Stimulated activated CD8-positive, alpha-beta memory T cell treated with anti-CD3 and anti-CD28 coated beads, Interleukin-7, amount 100 ng/mL, for 48 hours (primary cell): ENCODE measurements at places on chromosomes 6 and 20.

DNA sequence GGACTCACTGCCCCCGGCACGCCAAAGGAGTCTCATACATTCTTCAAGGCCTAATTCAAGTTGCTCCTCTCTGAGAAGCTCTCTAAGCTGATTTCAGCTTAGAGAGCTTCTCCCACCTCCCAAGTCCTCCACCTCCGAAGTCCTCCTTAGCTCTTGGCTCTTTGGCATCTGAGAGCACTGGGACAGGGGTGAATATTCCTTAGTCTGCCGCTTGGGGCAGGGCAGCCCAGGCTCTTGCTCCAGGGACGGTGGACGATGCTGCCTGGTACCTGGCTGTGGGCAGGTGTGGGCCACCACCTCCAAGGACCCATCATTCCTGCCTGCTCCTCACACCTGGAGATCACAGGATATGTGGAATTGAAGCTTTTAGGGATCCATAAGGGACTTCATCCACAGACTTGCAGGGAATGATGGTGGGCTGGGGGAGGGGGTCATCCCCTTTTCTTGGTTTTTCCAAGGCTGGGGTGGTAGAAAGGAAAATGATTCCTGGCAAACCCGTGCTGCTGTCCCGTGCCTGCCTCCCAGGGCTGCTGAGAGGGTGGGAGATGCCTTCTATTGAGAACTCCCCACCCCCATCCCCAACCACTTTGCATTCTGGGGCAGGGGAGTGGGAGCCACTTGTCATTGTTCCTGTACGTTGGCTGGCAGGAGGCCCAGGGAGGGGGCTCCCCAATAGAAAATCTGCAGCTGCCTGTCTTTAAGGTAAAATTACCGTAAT lies 57.4 kb downstream of the ARHGAP40 start:
- no peak for DNase-seq

DNA sequence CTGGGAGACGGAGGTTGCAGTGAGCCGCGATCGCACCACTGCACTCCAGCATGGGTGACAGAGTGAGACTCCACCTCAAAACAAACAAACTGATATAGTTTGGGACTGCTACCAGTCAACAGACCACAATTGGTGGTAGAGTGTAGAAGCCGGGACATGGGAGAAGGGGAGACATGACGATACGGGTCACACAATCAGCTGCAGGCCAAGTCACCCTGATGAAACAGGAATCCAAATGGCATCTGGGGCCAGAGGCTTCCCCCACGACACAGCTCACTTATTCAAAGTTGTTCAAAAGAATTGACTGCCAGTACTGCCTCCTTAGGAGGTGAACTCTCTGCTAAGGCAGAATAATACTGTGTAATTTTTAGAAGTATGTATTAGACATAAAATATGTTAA lies 27.5 kb downstream of the AMD1 start:
- DNase-seq, result no peak

- no peak for DNase-seq
These were observed 252.3 kb upstream of the FOXQ1 start for GRCh38 chr6:1059596-1059995.

- DNase-seq, result no peak
These were observed 21.6 kb upstream of the TBC1D7 start for GRCh38 chr6:13349811-13350506.

DNA sequence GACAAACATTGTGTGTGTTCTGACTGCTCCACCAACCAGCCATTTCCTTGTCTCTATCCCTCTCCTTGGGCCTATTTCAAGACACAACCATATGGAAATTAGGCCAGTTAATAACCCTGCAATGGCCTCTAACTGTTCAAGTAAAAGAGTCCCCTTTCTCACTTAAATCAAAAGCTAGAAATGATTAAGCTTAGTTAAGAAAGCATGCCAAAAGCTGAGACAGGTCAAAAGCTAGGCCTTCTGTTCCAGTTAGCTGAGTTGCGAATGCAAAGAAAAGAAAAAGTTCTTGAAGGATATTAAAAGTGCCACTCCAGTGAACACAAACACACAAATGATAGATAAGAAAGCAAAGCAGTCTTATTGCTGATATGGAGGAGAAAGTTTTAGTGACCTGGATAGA lies 22.5 kb downstream of the SERINC1 start:
- no peak for DNase-seq

DNA sequence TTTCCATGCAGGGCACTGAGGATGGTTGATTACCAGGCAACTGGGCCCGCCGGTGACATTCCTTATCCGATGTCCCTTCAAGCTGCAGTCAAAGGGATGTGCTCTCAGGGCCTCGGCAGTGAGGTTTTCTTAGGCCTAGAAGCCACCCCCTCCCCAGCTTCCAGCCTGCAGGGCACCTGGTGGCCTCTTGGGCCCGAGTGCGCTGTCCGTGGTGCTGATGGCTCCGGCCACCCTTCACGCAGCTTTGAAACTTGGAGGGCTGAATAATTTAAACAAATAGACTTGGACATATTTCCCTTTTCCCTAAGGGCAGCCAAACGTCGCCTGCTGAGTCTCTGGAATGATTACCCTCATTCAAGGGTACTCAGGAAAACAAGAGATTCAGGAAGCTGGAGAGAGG lies 8.9 kb upstream of the MLN start:
- DNase-seq, result no peak
